Bronchial epithelial cell (primary cell): ENCODE measurements at places on chromosomes 12 and 14. TPM values are rescaled to one million over a fixed set of nuclear protein-coding genes. Genes with fewer than 3 reads are reported as not detected.

- DNase-seq, result peak; percentile 47
These were observed 42.0 kb upstream of the A2ML1 start for GRCh38 chr12:8780389-8780788.

GRCh38 chr14:104968541-104969401, 9.4 kb downstream of the AHNAK2 start:
- peak; percentile 93 for DNase-seq

GRCh38 chr12:5138845-5139244, 95.2 kb downstream of the KCNA5 start:
- DNase-seq, result peak; percentile 49

DNA sequence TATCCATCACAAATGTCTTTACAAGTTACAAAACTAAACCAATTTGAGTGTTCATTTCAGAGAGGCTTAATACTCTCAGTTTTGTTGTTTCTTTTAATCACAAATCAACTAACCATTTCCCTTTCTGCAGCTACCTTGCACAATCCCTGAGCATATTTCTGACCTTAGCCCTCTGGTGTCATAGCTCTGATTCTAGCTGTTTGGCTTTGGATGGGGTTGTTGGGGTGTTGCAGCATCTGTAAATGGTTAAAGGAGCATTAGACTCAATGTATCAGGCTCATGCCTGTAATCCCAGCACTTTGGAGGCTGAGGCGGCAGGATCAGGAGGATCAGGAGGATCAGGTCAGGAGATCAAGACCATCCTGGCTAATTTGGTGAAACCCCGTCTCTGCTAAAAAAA, 461.4 kb downstream of the NRXN3 start:
- DNase-seq, result no peak

- no peak for DNase-seq
These were observed 466.0 kb downstream of the RAD51B start for GRCh38 chr14:68285421-68286179.

- DNase-seq, result no peak
These were observed 167.9 kb downstream of the PAX9 start for GRCh38 chr14:36829547-36829946.

DNA sequence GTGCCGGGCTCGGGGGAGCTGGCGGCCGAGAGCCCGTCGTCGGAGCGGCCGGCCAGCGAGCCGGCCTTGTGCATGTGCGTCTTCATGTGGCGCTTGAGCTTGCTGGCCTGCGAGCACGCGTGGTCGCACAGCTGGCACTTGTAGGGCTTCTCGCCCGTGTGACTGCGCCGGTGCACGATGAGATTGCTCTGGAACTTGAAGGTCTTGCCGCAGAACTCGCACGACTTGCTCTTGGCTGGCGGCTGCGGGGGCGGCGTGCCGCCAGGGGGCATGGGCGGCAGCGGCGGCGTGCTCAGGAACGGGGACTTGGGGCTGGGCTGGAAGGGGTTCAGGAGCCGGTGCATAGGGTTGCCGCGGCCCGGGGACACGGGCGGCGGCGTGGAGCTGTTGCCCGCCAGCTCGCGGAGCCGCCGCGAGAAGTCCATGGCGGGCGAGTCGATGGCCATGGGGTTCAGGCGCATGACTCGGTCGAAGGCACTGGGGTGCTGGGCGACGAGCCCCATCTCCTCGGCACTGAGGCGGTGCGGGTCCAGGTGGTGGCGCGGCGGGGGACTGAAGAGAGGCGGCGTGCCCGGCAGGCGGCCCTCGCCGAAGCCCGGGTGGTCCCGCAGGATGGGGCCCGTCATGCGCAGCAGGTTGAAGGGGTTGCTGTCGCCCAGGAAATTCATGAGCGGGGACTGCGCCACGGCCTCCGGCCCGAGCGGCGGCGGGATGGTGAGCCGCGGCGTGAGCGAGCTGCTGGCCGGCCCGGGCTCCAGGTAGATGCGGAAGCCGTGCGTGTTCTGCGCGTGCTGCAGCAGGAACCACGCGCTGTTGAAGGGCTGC, 96.5 kb downstream of the BCL11B start:
- DNase-seq, result no peak

DNA sequence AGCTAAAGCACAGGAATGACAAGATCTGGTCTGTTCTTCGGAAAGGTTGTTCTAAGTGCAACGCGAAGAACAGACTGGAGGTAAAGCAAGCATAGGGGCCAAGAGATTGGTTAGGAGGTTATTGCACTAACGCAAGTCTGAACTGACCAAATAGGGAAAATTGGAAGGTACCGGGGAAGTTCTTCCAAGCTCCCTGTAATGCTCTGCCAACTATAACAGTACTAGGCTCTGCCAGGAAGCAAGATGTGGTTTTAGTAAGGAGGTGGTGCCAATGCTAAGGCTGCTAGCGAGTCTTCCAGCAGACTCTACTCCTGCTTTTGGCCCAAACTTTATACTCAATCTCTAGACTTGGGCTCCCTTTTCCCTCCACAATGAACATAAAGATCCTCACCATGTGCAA, 138.6 kb downstream of the PAWR start:
- DNase-seq, result no peak

GRCh38 chr14:26947265-26947664, 349.4 kb upstream of the NOVA1 start:
- no peak for DNase-seq

DNA sequence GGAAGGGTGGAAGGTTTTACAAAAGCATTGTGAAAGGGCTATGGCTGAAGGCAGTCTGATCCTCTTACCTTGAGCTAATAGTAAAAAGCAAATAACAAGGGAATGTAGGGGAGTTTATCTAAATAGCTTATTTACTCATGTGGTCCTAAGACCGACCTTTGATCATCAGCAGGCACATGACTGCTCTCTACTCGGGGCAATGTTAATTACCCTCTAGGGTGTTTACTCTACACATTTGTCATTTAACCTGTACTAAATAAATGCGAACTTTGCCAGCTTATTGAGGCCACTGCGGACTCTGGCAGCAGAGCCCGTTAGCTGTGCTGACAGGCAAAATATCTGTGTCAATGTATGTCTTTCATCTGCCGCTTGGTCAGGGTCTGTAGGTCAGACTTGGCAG, 768.3 kb upstream of the ATXN7L3B start:
- DNase-seq, result no peak

GRCh38 chr14:95514131-95515079, 2.0 kb downstream of the SYNE3 start:
- peak; percentile 71 for DNase-seq

- peak; percentile 58 for DNase-seq
These were observed 32.4 kb upstream of the HELB start for GRCh38 chr12:66269757-66270383.

GRCh38 chr12:67288561-67288960, 19.4 kb downstream of the CAND1 start:
- DNase-seq, result no peak

DNA sequence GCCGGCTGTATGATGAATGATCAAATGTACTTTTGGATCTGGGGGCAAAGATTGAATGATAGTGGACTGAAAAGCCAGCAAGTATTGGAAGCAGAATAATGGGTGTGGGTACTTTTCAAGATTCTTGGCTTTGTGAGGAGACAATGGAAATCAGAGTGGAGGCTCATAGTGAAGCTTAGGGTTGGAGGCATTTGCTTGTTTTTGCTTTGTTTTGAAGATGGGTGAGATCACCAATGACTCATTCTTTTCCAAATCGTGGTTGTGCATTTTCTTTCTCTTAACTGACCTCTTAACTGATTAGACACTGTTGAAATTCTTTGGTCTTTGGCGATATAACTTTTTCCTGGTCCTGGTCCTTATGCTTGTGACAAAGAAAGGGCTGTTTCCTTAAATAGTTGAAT, 54.4 kb downstream of the PELI2 start:
- peak; percentile 74 for DNase-seq

- peak; percentile 45 for DNase-seq
These were observed 249.7 kb downstream of the FOXG1 start for GRCh38 chr14:29016050-29016900.

DNA sequence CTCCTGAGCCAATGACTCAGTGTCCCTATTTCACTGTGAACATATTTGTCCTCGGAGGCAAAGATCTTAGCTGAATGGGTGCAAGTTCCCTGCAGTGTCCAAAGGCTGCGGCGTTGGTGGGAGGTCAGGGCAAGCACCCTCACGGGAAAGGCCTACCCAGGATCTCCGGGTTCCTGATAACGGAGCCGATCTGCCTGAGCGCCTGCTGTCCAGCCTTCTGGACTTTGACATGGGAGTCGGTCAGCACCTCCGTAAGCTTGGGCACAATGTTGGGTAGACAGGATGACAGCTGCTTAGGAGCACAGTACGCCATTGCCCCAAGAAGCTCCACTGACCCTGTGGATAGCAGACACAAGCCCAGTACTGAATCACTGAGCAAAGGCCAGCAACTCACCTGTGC, 31.5 kb upstream of the RAB35 start:
- no peak for DNase-seq

DNA sequence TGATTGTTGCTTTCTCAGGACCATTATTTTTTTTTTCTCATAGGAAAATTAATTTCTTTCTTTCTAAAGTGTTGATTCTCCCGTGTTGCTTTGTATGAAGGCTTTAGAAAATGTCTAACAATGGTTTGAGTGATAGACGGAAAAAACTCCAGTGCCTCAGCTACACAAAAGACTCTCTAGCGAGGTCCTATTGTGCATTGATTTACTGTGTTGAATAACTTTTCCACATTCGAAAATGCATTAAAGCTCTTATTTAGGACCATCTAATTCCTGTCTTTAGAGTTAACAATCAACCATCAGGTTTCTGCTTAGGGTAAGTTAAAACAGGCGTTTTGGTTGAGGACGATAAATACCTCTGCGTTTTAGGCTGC, 99.6 kb downstream of the PTPN11 start:
- no peak for DNase-seq

DNA sequence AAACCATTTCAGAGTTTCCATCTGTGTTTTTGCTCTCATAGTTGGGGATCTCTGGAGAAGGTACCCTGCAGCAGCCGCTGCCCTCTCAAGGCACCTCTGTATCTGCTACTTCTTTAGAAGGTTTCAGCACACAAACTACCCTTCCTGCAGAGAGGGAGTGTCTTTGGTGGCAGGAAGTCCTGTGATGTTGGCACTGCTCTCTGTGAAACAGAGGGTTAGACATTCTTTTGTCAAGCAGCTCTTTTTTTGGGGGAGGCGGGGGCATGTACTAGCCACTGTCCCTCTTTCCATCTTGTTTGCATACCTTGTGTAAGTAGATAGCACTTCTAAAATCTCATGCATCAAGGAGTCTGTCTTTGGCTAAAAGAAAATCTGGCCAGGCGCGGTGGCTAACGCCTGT, 352.6 kb downstream of the BMP4 start:
- no peak for DNase-seq

DNA sequence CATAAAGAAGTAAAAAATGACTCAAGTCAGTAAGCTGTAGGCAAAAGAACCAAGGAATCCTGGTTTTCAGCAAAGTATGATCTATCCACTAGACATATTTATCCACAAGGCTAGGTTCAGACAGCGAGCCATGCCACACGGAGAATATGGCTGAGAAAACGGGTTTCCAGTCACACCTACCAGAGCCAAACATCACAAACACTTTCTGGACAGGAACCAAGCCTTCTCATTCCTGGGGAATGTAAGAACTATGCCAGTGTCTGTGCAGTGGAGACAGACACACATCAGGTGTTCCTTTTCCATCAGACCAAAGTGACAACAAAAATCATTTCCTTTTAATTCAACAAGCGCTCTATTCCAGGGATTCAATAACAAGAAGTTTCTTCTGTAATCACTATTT, 41.1 kb downstream of the AREL1 start:
- peak; percentile 66 for DNase-seq

DNA sequence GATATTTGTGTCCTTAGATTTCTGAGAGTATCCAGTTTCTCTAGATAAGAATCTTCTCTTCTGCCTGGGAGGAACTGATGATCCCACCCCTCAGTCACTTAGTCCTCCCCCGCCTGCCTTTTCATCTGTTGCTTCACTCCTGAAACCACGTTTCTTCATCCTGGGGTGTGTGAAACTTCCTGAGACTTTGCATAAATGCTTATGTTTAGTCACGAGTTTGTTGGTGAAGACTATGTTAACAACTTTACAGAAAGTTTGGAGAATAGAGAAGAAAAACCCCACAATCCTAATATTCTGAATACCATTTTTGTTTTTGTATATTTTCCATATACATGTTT, 33.2 kb downstream of the MARK3 start:
- DNase-seq, result peak; percentile 31

DNA sequence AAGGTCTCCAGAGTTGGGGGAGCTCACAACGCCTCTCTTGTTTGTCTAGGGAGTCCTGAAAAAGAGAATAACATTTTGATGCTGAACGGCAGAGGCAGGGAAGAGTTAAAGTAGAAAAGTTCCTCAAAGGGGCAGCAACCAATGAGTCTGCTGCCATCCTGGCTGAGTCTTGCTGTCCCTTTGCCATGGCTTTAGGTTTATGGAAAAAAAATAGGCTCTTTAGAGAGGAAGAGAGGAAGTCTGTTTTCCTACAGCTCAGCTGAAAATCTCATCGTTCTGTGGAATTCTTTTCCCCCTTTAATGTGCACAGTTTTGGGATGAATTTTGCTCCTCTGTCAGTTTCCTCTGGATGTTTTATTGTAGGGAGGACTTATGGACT, 314.8 kb upstream of the TBX3 start:
- DNase-seq, result no peak

DNA sequence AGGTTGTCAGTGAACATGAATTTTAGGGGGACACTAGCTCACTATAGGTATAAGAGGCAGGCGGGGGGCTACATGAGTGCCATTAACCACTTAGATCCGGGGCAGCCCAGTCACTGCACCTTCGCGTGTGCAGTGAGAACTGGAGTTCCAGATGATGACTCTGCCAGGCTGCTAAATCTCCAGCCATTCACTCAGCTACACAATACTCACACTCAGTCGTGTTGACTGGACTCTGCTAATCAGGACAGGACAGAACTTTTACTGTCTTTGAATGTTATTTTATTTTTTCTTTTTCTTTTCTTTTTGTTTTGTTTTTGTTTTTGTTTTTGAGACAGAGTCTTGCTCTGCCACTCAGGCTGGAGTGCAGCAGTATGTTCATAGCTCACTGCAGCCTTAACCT, 465.6 kb downstream of the AACS start:
- no peak for DNase-seq

- DNase-seq, result no peak
These were observed 88.3 kb downstream of the NPAS3 start for GRCh38 chr14:33026850-33027430.

- DNase-seq, result peak; percentile 86
These were observed 225.0 kb downstream of the SPTSSA start for GRCh38 chr14:34237081-34237480.

- peak; percentile 57 for DNase-seq
These were observed 15.4 kb upstream of the TMEM120B start for GRCh38 chr12:121697093-121697698.

- no peak for DNase-seq
These were observed 17.6 kb upstream of the SLC2A13 start for GRCh38 chr12:40123496-40123895.

Gene ZBTB25
- total RNA-seq, result 4.1 and 4.7 TPM in 2 replicates

Gene OTOGL
- total RNA-seq, result under 0.01 TPM in 1 of 2 replicates, not detected in the other

Gene HCAR1
- total RNA-seq, result under 0.01 and 0.13 TPM in 2 replicates

Gene HIP1R
- total RNA-seq, result 36.1 TPM in 2 replicates

Gene TC2N
- 46.1 and 48.1 TPM in 2 replicates for total RNA-seq

Gene PGF
- total RNA-seq, result 52.1 and 56.6 TPM in 2 replicates

Gene CLEC9A
- not detected in 2 replicates for total RNA-seq

Gene IL26
- total RNA-seq, result not detected in 2 replicates

Gene PRKAB1
- total RNA-seq, result 14.1 and 19.5 TPM in 2 replicates

Gene PCED1B
- total RNA-seq, result 0.51 and 1.3 TPM in 2 replicates

Gene LRRK2
- total RNA-seq, result 0.26 and 0.90 TPM in 2 replicates

Gene LGMN
- 34.0 and 59.3 TPM in 2 replicates for total RNA-seq

Gene KRT2
- not detected in 2 replicates for total RNA-seq

Gene KRT75
- total RNA-seq, result 1.8 and 7.3 TPM in 2 replicates

Gene SNRPF
- total RNA-seq, result 12.9 and 15.5 TPM in 2 replicates

Gene ACIN1
- total RNA-seq, result 45.3 and 45.5 TPM in 2 replicates

Gene VWF
- 0.26 and 0.51 TPM in 2 replicates for total RNA-seq

Gene ZNF891
- total RNA-seq, result 0.53 and 0.77 TPM in 2 replicates

Gene MBD6
- total RNA-seq, result 5.0 and 5.1 TPM in 2 replicates
